ENCODE measurements at places on chromosomes 4 and X.

DNA sequence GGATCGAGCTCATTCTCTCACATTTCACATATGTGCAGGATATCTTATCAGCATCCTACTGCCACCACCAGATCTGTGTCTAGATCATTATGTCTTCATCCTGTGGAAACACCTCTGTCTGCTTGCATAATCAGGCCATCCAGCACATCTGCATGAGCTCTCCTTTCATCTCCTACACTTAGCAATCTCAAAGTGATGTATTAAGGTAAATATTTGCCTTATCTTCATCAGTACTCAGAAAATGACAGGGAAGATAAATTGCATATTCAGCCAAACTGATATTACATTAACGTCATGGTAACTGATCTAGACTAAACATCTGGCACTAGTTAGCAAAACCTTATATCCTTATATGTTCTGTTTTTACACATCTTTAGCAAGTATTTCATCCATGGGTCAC, 207.3 kb upstream of the PABPC4L start:
- DNase-seq, result no peak

DNA sequence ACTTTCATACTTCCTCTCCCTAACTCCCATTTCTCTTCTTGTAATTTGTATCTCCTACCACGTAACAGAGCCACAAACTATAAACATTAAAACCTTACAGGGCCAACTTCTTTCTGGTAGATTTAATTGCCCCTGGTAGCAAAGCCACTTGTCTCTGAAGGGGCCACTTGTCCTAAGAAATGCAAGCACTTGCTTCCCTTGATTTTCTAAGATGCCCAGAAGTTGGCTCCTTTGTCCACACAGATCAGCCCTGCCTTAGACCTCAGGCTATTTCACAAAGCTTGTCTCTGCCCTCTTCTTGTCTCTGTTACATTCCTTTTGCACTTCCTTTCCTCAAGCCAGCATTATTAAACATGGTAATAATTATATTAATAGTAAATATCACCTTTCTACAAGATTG, 80.6 kb upstream of the CXXC4 start:
- DNase-seq, result no peak

- DNase-seq, result no peak
Measured at GRCh38 chr4:762211-763190, 56.9 kb downstream of the PCGF3 start.

GRCh38 chrX:50978920-50979682, 68.6 kb downstream of the BMP15 start:
- no peak for DNase-seq

GRCh38 chr4:33711826-33712225, 2532.5 kb downstream of the ARAP2 start:
- DNase-seq, result no peak

DNA sequence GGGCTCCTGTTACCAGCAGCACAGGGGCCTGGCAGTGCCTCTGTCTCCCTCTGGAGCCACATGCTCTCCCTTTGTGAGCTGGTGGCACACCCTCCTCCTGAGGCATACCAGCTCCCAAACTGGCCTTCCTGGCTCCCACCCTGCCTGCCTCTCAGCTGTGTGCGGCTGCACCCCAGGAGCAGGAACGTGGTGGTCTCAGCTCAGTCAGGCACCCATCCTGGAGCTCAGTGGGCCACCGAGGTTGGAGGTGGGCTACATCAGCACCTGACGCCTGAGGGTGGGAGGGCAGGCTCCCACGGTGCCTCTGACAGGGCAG, 85.9 kb upstream of the NKX1-1 start:
- no peak for DNase-seq

DNA sequence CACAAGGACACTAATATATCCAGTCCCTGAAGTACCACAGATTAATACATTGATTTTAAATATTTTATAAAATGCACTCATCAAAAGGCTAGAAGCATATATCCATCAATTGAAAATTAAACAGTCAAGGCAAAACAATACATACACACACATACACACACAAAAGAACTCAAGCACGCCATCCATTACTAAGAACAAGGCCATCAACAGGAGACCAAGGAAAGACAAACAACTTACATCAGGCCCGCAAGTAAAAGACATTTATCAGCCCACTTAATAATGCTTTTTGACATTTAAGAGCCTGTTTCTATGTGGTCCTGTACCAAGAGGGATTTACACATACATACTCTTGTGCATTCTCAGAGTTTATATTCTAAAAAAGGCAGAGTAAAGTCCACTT, 50.0 kb upstream of the ZNF827 start:
- DNase-seq, result no peak
